ENCODE measurements at places on chromosomes 1 and 21. TPM values are rescaled to one million over a fixed set of nuclear protein-coding genes. Genes with fewer than 3 reads are reported as not detected.

Gene CCT3
- 324 TPM for total RNA-seq

Gene TAS1R1
- 0.20 TPM for total RNA-seq

Gene SMIM1
- not detected for total RNA-seq

Gene RSPH1
- total RNA-seq = not detected

Gene AK5
- 22.3 TPM for total RNA-seq

Gene DRAXIN
- 7.1 TPM for total RNA-seq

Gene COL6A1
- total RNA-seq = 12.6 TPM

DNA sequence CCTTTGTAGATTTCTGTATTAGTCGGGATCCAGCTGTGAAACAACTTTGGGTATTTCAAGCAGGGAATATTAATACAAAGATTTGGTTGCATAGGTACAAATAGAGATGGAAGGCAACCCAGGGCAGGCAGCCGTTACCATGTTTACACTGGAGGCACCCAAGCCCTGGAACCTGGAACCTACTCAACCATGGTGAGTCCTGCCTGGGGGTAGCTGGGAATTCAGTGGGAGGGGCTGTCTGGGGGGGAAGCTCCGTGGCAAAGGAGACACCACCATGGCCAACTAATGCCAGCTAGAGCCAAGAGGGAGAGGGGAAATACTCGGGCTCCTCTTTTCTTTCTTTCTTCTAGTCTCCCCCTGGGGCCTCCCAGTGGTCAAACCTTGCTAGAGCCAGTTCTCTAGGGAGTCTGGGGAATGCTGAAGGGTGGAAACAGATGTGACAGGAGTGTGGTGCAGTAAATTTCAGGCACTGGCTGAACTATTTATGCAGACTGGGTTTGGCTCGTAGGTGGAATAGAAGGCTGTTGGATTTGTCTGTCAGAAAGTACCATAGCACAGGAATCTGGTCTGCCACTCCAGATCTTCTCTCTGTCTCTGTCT is 91.9 kb upstream of the CACNA1E start:
- DNase-seq = peak; percentile 79

DNA sequence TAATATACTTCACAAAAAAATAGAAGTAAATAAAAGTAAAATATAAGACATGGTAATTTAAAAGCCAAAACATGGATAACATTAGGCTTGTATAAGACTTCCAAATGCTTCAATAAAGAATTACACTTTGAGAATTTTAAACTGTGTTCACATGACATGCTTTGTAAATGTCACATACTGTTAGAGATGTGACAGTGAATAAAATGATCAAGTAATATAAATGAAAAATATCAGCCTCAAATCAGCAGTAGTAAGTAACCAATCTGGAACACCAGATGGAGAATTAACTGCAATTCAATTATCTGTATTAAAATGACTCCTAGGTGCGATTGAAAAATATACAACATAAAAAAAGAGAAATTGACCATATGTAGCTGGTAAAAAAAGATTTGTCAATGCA is 1260.8 kb downstream of the BRINP3 start:
- DNase-seq = no peak

DNA sequence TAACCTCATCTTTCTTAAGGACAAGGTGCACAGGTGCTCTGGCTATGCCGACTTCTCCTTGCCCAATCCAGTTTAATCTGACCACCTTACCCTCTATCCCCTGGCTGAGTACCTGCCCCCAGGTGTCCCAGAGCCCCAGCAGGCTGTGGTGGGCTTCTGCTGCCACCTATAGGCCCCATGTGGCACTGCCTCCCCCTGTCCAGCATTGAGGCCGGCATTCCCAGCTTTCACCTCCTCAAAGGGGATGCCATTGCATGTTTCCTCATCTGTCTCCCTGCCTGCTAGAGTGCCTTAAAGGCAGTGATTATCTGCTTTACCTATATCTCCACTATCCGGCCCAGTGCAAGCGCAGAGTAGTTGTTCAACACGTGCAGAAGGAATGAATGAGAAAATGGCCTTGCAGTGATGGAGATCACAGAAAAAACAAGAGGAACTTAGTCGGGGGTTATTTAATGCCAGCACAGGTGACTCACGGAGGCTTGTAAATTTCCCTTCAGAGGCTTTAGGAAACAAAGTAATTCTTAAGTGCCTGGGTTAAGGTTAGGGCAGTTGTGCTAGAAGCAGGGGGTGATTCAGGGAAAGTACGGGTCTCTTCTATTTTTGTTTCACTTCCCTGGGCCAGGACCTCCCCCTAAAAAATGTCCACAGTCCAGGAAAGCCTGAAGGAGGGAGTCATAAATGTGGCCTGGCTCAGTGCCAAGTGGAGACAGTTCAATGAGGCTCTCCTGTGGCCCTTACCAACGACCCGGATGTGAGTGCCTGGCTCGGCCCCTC is 131.8 kb upstream of the NGF start:
- peak; percentile 66 for DNase-seq

DNA sequence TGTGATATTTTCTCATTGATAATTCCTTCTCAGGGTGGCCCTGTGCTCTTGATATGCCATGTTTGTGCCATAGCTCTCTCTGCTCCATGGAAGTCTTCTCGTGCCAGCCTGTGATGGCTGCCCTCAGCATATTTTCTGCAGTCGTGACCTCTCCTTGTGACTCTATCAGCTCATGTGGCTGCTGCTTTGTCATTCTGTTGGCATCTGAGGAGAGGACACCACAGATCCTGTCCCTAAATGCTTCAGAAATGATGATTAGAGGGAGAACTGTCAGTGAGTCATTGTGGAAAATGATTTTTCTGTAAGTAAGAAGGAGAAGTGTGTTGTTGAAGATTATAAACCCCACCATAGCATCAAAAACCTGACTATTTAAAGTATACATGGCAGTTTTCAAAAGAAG is 286.0 kb downstream of the ADGRL2 start:
- peak; percentile 3 for DNase-seq

- DNase-seq = no peak
Measured at GRCh38 chr1:41318135-41318534, 43.1 kb upstream of the FOXO6 start.

DNA sequence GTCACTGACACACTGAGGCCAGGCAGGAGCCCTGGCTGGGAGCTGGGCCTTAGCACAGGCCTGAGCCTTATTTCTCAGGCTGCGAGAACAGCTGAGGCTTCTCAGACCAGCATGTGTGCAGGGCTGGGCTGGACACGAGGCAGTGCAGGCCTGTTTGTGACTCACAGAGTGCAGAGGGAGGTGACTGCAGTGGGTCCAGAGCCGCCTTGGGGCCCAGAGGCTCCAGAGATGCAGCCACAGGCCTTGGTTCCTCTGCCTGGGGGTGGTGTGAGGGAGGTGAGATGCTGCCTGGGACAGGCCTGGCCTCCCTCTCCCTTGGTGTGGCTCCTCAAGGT is 61.2 kb upstream of the ETV3 start:
- DNase-seq = no peak

DNA sequence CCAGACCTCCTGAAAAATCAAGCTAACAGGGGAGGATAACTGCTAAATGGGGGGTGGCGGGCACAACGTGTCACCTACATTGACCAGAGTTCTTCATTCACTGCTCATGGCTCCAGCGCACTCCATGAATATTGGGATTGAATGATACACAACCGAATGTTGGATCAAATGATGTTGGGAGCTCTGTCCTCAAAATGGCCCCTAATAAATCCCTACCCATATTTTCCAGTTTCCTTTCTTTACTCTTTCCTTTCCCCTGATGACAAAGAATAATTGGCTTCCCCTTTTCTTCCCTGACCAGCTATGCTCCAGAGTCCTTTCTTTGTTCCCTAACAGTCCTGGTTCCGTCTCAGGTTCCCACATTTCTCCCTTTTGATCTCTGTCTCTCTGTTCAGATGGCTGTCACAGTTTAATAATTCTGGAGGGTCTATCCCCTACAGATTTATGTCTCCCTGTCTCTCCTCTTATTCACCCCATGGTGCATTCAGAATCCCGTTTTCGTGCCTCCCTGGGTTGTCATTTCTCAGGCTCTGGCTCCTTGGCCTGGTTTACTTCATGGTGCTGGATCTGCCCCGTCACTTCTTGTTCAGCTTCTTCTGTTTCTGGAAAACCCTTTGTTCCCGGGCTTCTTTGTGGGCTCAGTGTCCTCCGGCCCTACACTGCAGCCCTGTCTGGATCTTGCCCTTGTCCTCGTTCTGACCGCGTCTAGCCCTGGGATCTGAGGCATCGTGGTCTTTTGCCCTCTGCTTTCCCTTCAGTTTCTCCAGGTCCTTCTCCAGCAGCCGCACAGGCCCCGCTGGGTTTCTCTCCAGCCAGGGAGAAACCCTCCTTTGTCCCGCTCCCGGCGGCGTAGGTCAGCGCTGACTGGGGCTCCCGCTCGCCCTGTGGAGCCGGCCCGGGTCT is 78.3 kb downstream of the NDUFS5 start:
- DNase-seq = peak; percentile 66

All from SJCRH30 (cell line).